ENCODE measurements at places on chromosomes 2 and 18.

GRCh38 chr18:23468753-23469459, 15.8 kb downstream of the RIOK3 start:
- no peak for DNase-seq

GRCh38 chr2:135456431-135456830, 74.6 kb downstream of the ZRANB3 start:
- DNase-seq, result no peak

DNA sequence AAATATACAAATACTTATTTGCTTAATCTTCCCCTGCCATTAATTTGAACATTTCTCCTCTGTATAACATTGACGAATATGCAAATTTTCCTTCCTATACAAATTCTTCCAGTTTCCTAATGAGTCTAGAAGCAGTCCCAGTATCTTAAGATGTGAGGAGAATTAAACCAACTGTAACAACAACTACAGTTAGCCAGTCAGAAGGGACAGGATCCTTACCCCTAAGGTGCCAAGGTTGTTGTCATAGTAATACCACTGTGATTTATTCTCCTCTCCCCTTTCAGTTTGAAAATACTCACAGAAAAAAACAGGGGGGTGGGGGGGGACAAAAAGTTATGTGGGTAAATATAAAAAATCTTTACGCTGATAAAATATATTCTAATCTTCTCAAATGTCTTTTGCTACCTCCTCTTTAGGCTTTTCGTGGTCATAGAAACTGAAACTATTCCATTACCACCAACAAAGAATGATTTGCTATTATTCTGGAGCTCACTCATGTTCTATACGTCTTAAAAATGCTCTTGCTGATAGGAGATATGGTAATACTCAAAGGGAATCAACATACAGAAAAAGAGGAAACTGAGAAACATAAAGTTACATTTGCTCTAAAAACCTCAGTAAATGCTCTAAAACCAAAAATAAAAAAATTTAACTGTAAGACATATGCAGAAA, 107.6 kb downstream of the MEMO1 start:
- DNase-seq, result no peak

- DNase-seq, result no peak
Observed at GRCh38 chr18:57630754-57631595, 9.3 kb upstream of the NARS1 start.

- DNase-seq, result no peak
Observed at GRCh38 chr2:162113088-162113775, 38.8 kb downstream of the GCG start.

GRCh38 chr2:217650716-217651360, 352.0 kb downstream of the TNS1 start:
- no peak for DNase-seq

DNA sequence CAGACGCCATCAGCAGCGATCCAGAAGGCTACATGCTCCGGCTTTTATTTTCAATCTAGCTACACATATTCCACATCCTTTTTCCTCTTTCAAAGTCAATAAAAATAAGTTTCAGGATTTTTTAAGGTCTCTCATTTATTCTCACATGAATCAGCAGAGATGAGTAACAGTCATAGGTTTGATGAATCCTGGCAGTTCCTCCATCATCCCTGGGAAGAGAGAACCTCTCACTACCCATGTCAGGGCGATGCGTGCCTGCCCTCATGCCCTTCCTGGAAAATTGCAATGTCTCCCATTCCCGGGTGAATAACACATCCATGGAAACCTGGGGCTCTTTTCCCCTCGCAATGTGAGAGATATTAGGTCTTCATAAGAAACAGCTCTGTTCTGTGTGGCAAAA, 301.1 kb upstream of the SMIM21 start:
- no peak for DNase-seq

GRCh38 chr2:237661799-237662328, 34.5 kb downstream of the LRRFIP1 start:
- no peak for DNase-seq

DNA sequence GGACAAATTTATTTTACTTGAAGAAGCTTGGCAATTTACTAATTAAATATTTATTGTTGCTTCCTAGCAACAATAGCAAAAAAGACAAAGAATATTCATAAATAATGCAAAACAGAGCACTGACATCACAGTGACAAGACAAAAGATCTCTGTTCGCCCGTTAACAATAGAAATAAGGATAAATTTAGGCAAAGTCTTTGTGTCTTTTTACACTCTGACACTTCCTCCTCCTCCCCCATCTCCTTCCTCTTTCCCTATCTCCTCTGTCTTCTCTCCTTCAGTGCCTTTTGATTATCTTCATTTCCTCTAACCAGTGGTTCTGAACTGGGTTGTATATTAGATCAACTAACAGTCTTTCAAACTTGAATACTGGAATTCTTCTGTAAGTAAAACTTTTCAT, 808.4 kb downstream of the ERBB4 start:
- no peak for DNase-seq

DNA sequence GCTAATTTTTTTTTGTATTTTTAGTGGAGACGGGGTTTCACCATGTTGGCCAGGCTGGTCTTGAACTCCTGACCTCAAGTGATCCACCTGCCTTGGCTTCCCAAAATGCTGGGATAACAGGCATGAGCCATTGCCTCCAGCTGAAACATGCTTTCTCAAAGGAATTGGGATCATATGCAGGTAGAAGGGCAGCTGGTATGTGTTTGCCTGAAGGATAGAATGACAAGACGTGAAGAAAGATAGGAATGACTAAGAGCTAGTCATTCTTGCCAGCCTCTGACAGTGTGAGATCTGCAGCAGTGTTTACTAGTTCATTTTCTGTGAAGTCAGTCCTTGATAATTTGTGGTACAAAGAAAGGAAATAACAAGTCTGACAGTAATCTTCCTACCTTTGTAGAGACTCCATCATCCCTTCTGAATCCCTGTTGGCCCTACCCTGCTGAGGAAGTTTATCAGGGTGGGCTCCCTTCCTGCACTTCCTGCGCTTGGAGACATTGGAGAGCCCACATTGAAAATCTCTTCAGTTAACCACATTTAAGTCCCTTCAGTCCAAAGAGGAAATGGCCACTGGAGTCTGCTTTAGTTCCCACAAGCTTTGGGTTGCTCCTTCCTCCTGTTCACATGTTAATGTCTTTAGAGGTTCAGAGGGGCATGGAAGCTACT, 14.7 kb downstream of the CFLAR start:
- no peak for DNase-seq

DNA sequence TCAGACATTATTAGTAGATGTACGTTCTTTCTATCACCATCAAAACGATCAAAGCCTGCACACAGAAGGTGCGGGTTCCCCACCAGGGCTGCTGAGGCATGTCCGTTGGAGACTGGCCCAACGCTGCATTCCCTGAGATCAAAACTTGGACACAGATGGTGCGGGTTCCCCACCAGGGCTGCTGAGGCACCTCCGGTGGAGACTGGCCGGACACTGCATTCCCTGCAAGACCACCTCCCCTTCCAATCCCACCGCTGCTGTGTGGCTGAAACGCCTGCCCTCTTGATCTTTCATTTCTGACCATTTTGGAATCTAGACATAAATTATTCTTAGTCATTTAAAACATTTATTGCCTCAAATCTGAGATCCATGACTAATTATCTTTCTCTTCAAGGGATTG, 254.2 kb upstream of the SALL3 start:
- DNase-seq, result no peak

GRCh38 chr18:38635709-38636430, 1070.3 kb upstream of the CELF4 start:
- DNase-seq, result no peak

- DNase-seq, result no peak
Observed at GRCh38 chr18:21805771-21806366, 65.3 kb downstream of the MIB1 start.

DNA sequence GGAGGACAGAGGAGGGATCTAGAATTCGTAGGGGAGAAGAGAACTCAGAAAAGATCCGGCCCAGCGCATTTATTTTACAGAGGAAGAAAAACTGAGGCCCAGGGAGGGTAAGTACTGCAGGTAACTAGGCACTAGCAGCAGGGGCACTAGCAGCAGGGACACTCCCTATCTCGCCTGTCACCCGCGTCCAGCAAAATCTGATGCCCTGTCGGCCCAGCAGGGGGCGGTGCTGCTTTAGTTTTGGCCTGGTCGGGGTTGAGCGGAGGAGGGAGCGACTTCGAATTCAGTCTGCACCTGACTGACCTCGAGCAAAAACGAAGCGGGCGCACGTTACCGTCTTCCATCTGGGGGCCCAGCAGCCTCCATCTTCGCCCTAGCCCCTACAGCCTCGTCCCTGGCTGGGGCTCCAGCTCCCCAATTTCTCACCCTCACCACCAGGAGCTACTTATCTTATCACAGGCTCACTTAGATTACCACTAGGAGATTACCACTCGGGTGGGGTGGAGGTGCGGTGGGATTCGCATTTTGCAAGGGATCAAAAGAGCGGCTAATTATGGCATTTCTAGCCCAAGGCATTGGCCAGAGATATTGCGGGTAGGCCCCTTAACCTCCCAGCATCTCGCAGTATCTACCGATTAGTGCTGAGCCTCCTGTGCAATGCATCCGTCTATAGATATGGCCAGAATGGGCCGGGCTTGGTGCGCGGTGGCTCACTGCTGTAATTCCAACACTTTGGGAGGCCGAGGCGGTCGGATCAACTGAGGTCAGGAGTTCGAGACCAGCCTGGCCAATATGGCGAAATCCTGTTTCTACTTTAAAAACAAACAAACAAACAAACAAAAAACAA, 17.8 kb upstream of the CD8A start:
- DNase-seq, result peak; percentile 6

DNA sequence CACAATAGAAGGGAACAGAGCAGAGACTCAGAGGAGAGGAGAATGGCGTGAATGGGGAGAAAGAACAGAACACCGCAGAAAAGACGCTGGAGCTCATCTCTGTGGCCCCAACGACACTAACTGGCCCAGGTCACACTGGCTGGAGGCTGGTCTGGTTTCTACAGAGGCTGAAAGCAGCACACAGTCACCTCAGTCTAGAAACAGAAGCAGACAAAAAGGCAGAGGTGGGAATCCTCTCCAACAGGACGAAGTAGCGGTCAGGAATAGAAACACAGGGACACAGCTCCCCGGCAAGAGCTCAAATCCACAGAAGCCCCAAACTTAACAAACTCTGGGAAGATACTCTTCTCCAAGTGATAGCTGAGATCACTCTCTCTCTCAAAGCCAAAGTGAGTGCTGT, 9.2 kb downstream of the SLC66A2 start:
- DNase-seq, result no peak

GRCh38 chr2:112876257-112876970, 34.6 kb upstream of the IL37 start:
- DNase-seq, result no peak

- DNase-seq, result no peak
Observed at GRCh38 chr2:217839073-217839749, 163.6 kb downstream of the TNS1 start.

- DNase-seq, result no peak
Observed at GRCh38 chr2:128984855-128985254, 666.2 kb upstream of the HS6ST1 start.

DNA sequence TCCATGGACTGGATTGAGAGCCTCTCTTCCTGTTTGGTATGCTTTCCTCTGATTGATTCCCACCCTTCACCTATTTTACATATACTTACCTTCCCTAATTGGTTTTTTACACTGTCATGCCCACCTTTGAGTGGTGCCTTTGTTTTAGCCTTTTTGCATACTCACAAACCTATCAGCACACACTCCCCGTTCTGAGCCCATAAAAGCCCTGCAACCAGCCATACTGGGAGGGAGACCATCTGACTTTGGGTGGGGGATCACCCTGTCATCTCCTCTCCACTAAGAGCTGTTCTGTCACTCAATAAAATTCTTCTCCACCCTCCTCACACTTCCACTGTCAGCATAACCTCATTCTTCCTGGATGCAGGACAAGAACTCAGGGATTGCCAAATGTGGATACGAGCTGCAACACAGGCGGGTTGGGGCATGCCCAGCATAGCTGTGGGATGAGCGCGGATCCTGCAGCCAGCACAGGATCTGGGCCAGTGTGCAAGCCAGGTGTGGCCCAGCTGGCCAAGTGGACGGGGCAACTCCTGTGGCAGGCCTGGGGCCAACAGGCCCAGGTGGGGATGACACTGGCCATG, 9.4 kb upstream of the MOB1A start:
- peak; percentile 51 for DNase-seq

DNA sequence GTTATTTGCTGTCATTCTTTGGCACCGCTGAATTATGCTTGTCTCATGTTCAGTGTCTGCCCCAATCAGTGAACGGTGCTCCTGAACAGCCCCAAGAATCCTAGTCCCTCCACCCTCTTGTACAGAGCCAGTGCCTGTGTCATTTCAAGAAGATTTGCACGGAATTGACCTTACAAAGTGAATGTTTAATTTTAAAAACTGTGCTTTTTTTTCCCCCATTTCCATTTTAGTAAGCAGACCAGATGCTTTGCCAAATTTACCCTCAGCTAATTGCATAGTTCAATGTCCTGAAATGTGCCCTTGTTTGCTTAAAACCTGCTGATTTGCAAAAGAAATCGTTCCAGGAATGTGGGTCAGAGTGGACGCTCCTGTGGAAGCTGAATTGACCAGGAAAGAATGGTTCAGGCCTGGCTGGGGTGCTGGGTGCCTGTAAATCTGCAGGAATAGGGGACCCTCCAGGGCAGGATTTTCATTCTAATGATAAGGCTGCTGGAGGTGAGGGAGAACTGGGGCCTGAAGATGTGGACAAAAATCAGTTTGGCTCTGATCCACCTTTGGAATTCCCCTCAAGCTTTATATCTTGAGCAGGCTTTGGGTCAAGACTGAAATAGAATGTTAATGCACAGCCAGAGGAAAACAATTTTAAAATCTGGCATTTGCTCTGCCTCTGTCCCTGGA, 20.1 kb downstream of the TMEM17 start:
- no peak for DNase-seq

- no peak for DNase-seq
Observed at GRCh38 chr18:35236571-35237363, 4.1 kb upstream of the ZNF397 start.

DNA sequence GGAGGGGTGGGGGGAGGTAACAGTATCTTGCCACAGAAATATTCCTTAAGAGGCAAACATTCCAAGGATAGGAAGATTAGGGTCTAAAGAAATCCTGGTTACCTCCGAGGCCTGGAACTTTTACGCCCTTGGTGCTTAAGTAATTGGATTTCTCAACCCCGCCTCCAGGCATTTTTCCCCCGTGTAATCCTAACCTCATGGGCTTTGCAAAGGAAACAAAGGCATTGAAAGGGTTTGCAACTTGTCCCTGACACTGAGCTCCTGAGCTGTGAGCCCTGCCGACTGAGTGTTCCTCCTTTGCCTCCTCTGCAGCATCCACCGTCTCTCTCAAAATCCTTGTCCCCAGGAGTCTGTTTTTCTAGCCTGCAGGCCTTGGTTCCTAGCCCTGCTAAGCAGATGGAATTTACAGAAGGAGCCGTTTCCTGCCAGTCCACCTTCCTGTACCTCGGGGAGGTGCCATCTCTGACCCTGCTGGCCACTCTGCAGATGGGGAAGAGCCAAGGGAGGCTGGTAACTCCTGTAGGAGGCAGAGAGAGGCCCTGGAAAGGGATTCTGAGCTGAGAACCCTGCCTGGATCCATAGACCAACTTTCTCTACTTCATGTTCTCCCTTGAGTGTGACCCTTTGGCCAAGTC, 24.2 kb downstream of the TET3 start:
- no peak for DNase-seq

All from BJ (cell line).